ENCODE measurements at places on chromosomes 13 and 19. TPM values are rescaled to one million over a fixed set of nuclear protein-coding genes. Genes with fewer than 3 reads are reported as not detected.

DNA sequence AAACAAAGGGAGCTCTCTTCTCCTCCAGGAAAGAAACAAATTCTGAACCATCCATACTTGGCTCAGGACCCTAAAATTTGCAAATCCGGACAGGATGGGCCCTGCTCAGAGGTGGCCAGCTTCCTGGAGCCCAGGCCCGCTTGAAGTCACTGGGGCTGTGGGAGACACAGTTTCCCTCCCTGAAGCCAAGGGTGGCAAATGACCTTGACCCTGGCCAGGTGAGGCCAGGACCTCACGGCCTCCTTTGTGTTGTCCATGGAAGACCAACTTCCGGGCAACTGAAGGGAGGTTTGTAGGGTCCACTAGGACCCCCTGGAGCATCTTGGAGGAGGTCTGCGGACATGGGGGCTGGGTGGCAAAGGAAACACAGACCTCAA lies 5.5 kb downstream of the NANOS3 start:
- H3K4me3 ChIP-seq = peak overlapping the region; percentile 48
- H3K4me1 ChIP-seq = peaks cover 65% of the 10 kb centered on the region
- peaks cover 4% of the 10 kb centered on the region for H3K27me3 ChIP-seq

C5AR1 gene
- 1.0 TPM for total RNA-seq

DNA sequence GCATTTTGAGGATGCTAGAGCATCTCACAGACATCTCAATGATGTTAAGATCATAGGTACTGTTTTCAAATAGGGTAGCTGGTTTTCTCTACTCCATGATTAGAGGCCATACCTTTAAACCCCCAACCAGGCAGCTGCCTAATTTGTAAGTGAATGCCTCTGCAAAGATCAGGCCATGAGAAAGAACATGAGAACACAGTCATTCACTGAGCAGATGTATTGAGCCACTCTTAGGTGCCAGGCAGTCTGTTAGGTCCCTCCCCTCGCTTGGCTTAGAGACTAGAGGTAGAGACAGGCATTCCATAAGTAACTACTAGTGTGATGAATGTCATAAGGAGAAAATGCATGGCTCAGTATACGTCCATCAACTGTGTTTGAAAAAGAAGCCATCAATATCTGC lies 410.0 kb downstream of the FGF9 start:
- DNase-seq = no peak
- H3K36me3 ChIP-seq = no peaks in the 10 kb centered on the region
- H3K27ac ChIP-seq = no peak overlapping the region
- no peaks in the 10 kb centered on the region for H3K27me3 ChIP-seq

DNA sequence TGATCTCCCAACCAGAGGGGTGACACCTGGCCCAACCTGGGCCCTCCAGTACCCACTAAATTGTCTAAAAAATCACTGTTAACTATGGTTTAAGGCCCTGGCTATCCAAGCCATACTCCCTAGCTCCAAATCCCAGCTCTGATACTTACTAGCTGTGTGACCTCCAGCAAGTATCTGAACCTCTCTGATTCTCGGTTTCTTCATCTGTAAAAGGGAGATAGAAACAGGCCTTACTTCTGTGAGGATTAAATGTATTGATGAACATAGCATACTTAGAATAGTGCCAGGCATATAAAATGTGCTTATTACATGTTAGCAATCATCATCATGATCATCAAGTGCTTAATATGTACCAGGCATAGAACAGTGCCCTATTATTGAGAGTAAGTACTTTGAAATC lies 4.7 kb downstream of the LRFN1 start:
- no peak for DNase-seq
- H3K4me1 ChIP-seq = peaks cover 17% of the 10 kb centered on the region

DNA sequence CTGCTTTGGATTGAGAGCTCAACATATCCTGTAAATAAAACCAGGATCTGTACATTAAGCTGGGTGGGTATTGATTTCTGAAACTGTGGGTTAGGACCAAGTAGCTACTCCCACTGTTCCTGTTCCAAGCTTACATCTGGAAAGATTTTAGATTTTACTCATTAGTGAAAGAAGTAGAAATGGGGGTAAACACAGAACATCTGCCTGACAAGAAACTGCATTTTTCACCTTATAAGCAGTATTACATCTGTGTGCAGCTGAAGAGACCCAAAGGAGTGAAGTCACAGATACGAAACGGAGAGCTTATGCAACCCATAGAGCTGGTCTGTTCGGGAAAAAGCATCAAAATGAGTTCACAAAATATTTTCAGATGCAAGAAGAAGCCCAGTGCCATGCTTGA lies 235.2 kb downstream of the SLITRK5 start:
- no peaks in the 10 kb centered on the region for H3K36me3 ChIP-seq
- no peaks in the 10 kb centered on the region for H3K27me3 ChIP-seq
- no peak overlapping the region for H3K4me3 ChIP-seq
- DNase-seq = no peak

NLRP5 gene
- not detected for total RNA-seq

KLK11 gene
- not detected for total RNA-seq

All from activated CD8-positive, alpha-beta T cell treated with anti-CD3 and anti-CD28 coated beads, Interleukin-2, amount 10 ng/mL, durations not matched to agents 7 days and 5 days (primary cell).